Stimulated activated naive CD4-positive, alpha-beta T cell treated with Interleukin-2 at 50 U/mL for 16 hours (primary cell): ENCODE measurements at places on chromosomes 6 and 20.
A peak's percentile ranks its signal among the peaks of the same experiment; 100 is the strongest.

GRCh38 chr6:69555088-69555638 lies 241.6 kb downstream of the LMBRD1 start:
- DNase-seq: no peak

DNA sequence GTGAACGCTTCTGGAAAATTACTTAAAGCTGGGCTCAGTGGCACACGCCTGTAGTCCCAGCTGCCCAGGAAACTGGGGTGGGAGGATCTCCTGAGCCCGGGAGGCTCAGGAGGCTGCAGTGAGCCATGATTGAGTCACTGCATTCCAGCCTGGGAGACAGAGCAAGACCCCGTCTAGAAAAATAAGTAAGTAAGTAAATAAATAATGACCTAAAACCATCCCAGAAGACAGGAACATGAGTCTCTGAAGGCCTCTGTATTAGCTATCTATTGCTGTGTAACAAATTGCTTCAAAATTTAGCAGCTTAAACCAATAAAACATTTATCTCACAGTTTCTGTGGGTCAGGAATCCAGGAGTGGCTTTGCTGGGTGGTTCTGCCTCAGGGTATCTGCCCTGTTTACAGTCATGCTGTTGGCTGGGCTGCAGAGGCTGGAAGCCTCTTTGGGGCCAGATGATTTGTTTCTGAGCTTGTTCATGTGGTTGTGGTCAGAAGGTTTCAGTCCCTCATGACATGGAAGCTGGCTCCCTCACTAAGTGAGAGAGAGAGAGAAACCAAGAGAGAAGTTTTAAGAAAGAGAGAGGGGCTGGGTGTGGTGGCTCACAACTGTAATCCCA lies 48.4 kb upstream of the NCOA3 start:
- peak; percentile 33 for DNase-seq

GRCh38 chr20:2307136-2307535 lies 11.3 kb downstream of the TGM3 start:
- no peak for DNase-seq

GRCh38 chr6:17600527-17601385 lies 654 bp downstream of the FAM8A1 start:
- peak; percentile 42 for DNase-seq

- no peak for DNase-seq
Observed at GRCh38 chr6:142521791-142522190, 220.0 kb downstream of the ADGRG6 start.

- DNase-seq: no peak
Observed at GRCh38 chr6:101013612-101014195, 132.6 kb upstream of the ASCC3 start.
